ENCODE measurements at places on chromosomes 11 and 22.
A peak's percentile ranks its signal among the peaks of the same experiment; 100 is the strongest.

DNA sequence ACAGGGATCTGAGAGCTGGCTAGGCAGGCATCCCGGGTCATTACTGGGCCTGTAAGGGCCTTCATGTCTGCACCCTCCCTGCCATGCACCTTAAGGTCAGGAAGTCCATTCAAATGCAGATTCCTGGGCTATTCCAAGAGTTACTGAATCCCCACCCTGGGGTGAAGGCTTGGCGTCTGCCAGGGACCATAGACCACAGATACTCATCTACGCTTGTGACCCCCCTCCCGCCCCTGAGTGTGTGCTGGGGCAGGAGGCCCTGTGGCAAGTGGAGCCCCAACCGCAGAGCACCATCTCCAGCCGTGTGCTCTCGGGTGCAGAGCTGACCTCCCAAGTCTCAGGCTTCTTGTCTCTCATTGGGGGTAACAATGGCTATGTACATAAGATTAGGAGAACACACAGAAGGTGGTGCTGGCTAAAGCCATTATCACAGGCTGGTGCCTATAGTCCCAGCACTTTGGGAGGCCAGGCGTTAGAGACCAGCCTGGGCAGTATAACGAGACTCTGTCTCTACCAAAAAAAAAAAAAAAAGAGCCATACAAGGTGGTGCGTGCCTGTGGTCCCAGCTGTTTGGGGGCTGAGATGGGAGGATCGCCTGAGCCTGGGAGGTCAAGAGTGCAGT is 19.1 kb upstream of the KCNQ1OT1 start:
- DNase-seq: no peak

DNA sequence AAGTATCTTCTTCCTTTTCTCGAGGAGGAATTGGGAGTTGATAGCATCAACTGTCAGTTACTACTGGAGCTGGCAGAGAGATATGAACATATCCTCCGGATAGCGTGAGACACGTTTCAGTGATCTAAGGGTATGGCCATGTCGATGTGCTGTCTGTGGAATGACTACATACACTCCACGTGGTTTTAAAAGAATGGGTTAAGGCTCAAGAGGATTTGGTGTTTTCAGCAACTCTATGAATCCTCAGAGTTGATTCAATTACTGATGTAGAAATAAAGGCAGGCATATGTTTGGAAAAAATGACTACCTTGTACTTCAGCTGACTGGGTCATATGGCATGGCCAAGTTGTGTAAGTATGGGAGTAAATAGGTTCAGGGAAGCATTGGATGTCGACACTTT is 22.9 kb downstream of the MMP13 start:
- DNase-seq: no peak

- DNase-seq: no peak
These were observed 15.5 kb upstream of the TSPAN18 start for GRCh38 chr11:44711113-44711786.

GRCh38 chr11:64036087-64037026 is 626 bp downstream of the FLRT1 start:
- DNase-seq: peak; percentile 14

DNA sequence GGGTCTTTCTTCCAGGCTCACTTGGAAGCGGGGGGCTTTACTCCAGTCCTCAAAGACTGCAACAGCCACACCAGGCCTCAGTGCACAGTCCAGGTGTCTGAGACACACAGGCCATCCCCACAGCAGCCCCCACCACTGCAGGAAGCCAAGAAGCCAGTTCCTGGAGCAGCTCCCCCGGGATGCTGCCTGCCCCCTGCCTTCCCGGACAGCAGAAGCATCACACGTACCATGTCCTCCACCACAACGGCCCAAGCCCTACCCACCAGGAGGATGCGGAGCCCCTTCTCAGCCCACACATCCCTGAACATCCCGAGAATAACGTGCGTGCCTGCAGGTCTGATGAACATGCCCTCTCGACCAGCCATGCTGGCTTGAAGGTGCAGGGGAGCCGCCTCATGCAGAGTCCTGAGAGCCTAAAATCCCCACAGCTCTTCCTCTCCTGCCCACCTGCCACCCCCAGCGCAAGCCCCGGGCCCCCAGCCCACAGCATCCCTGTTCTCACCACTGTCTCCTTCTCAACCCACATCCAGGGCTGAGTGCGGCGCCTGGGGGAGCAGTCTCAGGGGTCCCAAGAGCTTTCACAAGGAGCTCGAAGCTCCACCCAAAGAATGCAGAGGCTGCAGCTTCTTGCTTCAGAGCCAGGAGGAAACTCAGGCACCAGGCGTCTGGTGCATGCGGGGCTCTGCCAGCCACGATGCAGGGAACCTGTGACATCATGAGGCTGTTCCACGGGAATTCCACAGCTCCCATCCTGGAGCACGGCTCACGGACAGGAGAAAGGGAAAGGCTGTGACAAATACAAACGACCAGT is 209.6 kb downstream of the BRD1 start:
- no peak for DNase-seq

- no peak for DNase-seq
These were observed 28.6 kb upstream of the PANX2 start for GRCh38 chr22:50141891-50142363.

DNA sequence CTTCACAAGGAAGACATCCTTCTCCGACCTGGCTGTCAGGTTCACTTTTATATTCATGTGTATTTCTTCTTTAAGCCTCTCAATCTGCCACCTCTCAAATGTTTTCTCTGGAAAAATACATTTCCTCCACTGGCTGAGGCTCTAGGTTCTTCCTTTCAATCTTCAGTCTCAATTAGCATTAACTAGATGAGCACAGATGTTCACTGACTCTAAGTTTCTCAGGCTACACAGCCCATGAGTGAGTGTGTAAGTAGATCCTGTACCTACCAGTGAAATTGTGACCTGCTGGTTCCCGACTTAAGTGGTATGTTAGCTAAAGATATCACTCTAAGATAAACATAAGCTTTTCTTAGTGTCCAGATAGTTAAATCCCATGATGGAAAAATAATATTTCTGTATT is 206.9 kb downstream of the ADAMTS15 start:
- DNase-seq: no peak

GRCh38 chr22:26377170-26377830 is 51.8 kb upstream of the ASPHD2 start:
- DNase-seq: no peak

DNA sequence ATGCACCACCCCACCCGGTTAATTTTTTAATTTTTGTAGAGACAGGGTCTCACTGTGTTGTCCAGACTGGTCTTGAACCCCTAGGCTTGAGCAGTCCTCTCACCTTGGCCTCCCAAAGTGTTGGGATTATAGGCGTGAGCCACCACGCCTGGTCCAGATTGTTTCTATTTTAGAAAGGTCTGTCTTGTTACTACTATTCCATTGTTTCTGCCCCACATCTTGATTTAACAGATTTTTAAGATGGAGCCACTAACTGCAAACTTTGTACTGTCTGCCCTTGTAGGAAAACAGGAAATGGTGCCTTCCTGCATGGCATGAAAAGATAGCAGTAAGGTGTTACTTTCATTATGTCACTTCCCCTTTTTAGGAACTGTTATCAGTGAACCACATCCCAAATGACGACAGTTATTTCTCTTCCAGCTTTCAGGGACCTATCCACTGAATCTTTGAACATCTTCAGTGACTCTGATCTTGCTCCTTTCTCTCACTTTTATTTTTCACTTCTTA is 23.2 kb downstream of the TAF1D start:
- no peak for DNase-seq

GRCh38 chr11:69201066-69201365 is 45.3 kb downstream of the SMIM38 start:
- DNase-seq: no peak

- no peak for DNase-seq
These were observed 4.8 kb upstream of the CD248 start for GRCh38 chr11:66321606-66322005.

GRCh38 chr22:49334449-49334789 is 493.3 kb downstream of the BRD1 start:
- no peak for DNase-seq

- DNase-seq: no peak
These were observed 29.5 kb upstream of the SCUBE2 start for GRCh38 chr11:9120664-9121468.

DNA sequence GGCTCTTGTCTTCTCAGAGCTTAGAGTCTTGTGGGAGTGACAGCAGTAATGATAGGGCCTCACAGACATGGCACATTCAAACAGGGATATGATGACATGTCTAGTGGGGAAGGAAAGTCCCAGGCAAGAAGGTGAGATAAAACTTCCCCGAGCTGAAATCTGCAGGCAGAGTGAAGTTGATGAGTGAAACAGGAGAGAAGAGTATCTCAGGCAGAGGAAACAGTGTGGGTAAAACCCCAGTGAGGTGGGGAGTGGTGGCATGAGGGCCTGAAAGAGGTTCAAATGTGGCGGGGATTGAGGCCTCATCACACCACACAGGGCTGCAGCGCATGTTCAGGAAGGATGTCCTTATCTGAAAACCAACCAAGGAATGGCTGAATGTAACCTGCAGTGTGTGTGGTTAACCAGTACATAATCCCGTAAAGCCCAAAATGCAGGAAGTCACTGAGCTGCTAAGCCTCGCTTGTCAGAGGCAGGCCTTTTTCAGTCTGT is 153.8 kb upstream of the E2F8 start:
- no peak for DNase-seq

- DNase-seq: no peak
These were observed 8.7 kb downstream of the YAP1 start for GRCh38 chr11:102118937-102119336.

GRCh38 chr11:127149410-127149809 is 148.8 kb upstream of the KIRREL3 start:
- DNase-seq: no peak

GRCh38 chr11:75655605-75656004 is 13.2 kb downstream of the MAP6 start:
- no peak for DNase-seq

DNA sequence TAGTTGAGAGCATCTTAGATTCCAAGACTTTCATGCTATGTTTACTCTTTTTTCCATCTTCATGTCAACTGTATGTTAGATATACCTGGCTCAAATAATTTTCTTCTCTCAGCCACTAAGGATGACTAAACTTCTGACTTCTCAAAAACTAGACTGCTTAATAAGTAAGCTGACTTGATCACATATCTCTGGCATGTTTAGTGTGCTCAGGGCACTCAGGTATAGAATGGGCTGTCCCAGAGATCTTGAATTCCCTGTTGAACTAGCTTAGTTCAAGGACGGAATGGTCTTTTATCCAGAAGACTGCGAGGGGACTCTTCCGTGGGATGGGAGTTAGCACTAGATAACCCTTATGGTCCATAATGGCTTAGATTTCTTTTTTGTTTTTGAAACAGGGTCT is 13.0 kb downstream of the NEU3 start:
- no peak for DNase-seq

DNA sequence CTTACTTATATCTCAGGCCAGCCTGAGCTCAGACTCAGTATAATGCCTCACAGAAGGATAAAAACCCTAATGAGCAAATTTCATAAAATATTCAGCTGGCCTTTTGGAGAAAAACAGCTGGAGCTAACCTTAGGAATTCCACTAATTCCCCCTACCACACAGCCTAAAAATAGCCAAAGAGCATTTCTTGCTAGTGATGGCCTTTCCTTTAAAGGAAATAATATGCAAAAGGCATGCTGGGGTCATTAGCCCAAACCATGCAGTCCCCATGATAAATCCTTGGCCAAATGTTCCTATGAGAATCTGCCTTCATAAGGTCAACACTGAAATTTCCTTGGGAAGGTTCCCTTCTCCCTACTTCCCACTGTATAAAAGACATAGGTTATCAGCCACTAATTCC is 38.2 kb downstream of the SYTL2 start:
- no peak for DNase-seq

GRCh38 chr11:65915821-65916251 is 3.0 kb downstream of the C11orf68 start:
- no peak for DNase-seq

DNA sequence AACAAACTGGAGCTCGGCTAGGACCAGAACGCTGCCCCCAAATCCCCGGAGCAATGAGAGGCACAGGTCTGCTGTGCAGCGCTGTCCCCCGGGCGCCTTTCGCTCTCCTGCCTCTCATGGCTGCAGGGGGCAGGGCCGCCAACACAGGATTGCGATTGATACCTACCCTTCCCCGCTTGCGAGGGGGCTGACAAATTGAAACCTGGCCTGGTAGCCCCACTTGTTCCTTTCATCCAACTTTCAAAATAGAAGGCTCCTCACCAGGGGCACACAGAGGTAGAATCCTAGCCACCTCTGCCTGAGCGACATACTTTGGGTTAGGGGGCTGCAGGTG is 642 bp upstream of the CASTOR1 start:
- DNase-seq: no peak

DNA sequence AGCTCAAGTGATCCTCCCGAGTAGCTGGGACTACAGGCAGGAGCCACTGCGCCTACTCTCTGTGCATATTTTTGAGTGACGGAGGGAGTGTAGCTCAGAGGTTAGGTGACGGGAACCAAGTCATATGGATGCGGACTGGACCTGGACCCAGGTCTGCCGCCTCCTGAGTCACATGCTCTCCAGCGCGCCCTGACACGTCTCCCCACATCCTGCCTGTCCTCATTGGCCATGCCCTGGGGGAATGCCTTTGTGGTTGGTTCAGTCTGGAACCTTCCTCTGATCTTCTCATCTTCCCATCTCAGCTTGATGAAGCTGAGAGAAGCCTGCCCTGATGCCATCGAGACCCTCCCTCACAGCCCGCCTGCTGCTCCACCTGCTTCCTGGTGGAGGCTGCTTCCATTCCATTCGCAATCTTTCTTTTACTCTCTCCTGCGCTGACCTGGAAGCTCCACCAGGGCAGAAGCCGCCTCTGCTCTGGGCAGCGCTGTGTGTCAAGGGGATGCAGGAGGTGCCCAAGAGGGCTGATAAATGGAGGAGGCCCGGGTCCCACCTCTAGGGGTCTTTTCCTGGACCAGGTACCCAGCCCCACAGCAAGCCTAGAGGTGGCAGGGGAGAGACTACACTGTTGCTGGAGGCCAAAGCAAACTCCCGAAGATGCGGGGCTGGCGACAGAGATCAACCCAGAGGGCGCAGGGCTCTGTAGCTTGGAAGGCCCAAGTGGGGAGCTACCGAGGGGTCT is 13.9 kb upstream of the BAIAP2L2 start:
- no peak for DNase-seq

DNA sequence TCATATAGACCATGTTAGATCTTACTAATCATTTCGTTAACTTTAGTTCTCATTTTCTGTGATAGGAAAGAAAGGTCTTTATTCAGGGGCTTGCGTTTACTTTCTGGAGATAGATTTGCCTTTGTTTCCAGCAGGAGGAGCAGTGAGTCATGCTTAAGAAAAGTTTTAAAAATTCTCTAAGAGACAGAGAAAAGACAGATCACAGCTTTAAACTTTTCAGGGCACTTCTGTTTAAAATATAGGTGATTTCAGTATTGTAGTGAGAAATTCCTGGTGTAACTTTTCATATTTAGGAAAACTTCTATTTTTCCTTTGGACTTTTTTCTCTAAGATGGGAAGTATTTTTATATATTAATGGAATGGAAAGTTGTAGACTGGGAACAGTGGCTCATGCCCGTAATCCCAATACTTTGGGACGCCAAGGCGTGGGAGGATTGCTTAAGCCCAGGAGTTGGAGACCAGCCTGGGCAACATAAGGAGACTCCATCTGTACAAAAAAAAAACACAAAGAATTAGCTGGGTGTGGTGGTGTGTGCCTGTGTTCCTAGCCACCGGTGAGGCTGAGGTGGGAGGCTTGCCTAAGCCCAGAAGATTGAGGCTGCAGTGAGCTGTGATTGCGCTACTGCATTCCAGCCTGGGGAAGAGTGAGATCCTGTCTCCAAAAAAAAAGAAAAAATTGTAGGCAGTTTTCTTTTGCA is 60.3 kb downstream of the ATXN10 start:
- DNase-seq: no peak

All from activated naive CD8-positive, alpha-beta T cell treated with anti-CD3 and anti-CD28 coated beads, Interleukin-2, amount 50 U/mL, for 24 hours (primary cell).